ENCODE measurements at places on chromosomes 16 and 17.
A peak's percentile ranks its signal among the peaks of the same experiment; 100 is the strongest.

- no peak for DNase-seq
These were observed 16.6 kb downstream of the CEP131 start for GRCh38 chr17:81206166-81206565.

DNA sequence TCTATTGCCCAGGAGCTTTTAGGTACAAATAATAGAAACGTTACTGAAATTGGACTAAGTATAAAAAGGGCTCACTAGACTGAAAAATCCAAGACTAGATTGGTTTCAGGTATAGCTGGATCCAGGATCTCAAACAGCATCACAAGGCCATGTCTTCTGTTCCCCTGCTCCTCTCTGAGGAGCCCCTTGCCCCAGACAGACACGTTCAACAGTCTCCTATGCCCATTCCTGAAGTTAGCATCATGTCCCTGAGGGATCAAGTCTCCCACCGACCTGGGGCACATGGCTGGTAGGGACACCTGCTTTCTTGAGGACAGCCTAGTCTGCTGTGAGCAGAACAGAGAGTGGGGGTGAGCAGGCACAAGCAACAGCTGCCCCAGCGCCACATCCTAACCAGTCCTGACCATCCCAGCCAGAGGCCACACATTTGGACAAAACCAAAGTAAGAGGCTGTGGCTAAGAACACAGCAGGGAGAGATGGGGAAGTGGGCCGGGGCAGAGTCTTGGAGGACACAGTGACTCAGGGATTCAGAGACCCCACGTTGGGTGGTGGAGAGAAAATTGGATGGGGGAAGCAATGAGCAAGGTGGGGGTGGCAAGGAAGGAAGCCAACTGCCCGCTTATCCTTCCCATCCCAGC is 10.5 kb upstream of the MMP2 start:
- no peak for DNase-seq

- DNase-seq, result no peak
These were observed 6.5 kb upstream of the DHX40 start for GRCh38 chr17:59558953-59559352.

DNA sequence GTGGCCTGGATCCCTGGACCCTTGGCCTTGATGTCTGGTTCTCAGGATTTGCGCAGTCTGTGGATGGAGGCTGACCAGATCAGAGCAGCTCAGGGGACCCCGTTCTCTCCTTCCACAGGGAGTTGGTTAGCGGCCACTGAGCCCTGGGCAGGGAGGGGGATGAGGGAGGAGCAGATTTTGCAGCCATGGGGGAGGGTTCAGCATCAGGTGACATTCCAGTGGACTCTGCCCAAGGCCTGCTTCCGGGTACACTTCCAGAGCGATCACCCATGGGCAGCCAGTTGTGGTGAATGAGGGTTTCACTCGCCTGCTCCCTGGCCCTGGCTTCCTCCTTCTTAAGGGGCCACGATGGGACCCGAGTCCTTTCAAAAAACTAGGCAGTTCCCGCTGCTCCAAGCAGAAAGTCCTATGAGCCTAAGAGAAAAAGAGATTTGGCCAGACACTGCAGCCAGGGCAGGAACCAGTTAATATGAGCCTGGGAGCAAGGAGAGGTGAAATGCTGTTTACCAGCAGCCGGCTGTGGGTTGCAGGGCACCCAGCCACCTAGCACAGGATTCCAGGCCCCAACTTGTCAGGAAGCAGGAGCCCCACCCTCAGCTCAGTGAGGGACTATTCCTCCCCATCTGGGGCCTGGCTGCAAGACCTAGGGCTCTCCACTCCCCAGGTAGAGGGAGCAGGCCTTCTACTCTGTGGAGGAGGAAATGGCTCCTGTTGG is 4.7 kb upstream of the GPRC5C start:
- DNase-seq, result no peak

DNA sequence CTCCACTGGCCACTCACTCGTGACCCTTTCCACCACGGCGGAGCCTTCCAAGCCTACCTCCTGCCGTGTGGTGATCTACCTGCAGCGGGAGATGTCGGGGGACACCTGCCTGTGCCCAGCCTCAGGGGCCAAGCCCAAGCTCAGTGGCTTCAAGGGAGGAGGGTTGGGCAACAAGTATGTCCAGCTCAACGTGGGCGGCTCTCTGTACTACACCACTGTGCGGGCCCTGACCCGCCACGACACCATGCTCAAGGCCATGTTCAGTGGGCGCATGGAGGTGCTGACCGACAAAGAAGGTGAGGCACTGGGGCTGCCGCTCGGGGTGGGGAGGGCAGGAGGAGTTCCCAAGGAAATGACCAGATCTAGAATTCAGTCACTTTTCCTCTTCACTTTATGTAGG is 3.9 kb downstream of the TNFAIP1 start:
- DNase-seq, result no peak

GRCh38 chr16:57374067-57374534 is 1.8 kb downstream of the CX3CL1 start:
- peak; percentile 49 for DNase-seq

- DNase-seq, result no peak
These were observed 11.2 kb downstream of the CDK5RAP3 start for GRCh38 chr17:47982091-47982617.

GRCh38 chr17:41131979-41132378 is 8.0 kb upstream of the KRTAP4-12 start:
- DNase-seq, result no peak

- DNase-seq, result peak; percentile 23
These were observed 1.1 kb upstream of the SLC43A2 start for GRCh38 chr17:1629504-1630310.

GRCh38 chr17:14805348-14805747 is 459.8 kb downstream of the PMP22 start:
- DNase-seq, result no peak

- DNase-seq, result no peak
These were observed 72.0 kb upstream of the DNAJA2 start for GRCh38 chr16:47045459-47045858.

- DNase-seq, result no peak
These were observed 83.3 kb downstream of the NLK start for GRCh38 chr17:28125526-28126378.

DNA sequence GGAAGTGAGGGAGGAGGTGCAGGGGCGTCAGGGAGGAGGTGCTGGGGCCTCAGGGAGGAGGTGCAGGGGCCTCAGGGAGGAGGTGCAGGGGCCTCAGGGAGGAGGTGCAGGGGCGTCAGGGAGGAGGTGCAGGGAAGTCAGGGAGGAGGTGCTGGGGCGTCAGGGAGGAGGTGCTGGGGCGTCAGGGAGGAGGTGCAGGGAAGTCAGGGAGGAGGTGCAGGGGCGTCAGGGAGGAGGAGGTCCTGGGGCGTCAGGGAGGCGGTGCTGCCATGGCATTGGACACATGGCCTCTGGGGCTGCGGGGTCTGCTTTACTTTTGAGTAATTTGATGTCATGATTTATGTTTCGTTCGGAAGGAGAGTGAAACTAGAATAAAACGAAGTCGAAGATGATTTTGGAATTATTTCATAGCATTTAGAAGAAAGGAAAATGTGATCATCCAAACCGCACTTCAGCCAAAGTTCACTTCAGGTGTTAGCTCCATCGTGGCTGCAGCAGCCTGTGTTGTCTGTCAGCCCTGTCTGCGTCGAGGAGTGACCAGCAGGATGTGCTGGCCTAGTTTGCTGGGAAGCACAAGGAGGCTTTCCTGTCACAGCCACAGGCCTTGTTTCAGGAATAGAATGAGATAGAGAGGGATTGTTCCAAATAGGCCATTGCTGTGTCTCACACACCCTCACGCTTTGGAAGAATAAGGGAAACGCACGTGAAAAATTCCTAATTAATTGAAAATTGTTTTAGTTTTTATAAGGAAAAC is 42.8 kb downstream of the RAB11FIP3 start:
- DNase-seq, result peak; percentile 17

GRCh38 chr16:22321340-22322001 is 24.3 kb downstream of the POLR3E start:
- peak; percentile 96 for DNase-seq

DNA sequence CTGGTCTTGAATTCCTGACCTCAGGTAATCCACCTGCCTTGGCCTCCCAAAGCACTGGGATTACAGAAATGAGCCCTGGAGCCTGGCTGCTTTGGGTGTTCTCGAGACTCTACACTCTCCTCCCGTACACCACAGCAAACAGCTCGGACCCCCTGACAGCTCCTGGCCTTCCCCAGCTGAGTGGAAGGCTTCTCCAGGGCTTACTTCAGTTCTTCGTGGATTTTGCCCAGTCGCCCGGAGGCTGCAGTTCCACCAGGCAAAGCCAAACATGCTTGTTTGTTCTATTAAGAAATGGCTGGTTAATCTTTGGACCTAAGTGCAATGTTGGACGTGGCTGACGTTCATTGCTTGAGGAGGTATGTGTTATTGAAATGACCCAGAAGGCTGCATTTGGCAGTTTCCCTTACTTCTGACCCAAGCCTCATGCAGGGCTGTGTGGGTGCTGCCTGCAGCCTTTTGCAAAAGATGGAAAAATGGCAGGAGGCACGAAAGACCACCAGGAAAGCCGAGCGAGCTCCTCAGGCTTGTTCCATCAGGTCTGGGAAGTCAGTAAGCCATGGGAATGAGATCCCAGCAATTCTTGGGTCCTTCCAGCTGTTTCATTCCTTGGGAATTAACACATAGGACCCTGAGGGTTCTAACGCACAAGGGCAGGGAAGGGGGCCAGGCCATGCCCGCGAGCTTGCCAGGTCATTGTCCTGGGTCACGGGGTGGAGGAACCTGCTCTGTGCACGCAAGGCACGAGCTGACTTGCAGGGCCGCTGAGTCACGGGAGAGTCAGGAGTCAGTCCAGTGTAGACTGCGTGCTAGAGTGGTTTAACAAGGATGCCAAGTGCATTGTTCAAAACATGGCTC is 23.9 kb upstream of the KLHDC4 start:
- DNase-seq, result no peak

DNA sequence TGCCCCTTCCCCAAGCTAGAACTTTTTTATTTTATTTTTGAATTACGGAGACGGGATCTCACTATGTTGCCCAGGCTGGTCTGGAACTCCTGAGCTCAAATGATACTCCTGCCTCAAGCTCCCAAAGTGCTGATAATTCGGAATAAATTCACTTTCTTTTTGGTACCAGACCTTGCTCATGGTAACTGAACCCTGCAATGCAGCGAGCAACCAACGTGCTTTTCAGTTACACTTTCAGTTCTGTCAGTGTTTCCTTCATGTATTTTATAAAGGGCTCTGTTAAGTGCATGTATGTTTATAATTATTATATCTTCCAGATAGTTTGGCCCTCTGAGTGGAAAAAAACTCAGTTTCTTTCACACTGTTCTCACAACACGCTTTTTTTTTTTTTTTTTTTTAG is 13.9 kb downstream of the C16orf96 start:
- no peak for DNase-seq

GRCh38 chr17:3531266-3532101 is 26.1 kb downstream of the TRPV3 start:
- DNase-seq, result peak; percentile 88

Measured in posterior cingulate gyrus (tissue), 11 donors.